Effector memory CD8-positive, alpha-beta T cell (primary cell): ENCODE measurements at places on chromosomes 16 and 17.

DNA sequence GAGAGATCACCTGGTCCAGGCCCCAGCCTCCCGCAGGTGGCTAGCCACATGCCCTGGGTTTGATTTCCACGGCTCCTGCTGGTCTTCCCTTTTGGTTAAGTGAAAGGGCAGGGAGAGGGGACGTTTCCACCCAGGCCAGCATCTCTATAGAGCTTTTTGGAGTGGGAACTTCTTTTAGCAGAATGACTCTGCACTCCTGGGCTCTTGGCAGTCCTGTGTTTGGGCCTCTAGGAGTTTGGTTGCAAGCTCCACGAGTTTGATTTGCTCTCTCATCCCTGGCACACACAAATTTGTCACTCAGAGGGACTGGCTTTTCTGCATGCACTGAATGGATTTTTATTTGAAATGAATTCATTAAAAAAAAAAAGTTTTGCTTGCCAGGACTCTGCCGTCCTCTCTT is 32.8 kb downstream of the MSI2 start:
- DNase-seq = no peak

DNA sequence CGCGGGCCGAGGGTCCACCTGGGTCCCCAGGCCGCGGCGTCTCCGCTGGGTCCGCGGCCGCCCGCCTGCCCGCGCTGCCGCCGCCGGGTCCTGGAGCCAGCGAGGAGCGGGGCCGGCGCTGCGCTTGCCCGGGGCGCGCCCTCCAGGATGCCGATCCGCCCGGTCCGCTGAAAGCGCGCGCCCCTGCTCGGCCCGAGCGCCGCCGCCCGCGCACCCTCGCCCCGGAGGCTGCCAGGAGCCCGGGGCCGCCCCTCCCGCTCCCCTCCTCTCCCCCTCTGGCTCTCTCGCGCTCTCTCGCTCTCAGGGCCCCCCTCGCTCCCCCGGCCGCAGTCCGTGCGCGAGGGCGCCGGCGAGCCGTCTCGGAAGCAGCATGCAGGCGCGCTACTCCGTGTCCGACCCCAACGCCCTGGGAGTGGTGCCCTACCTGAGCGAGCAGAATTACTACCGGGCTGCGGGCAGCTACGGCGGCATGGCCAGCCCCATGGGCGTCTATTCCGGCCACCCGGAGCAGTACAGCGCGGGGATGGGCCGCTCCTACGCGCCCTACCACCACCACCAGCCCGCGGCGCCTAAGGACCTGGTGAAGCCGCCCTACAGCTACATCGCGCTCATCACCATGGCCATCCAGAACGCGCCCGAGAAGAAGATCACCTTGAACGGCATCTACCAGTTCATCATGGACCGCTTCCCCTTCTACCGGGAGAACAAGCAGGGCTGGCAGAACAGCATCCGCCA is 504 bp downstream of the FOXC2 start:
- no peak for DNase-seq

- DNase-seq = no peak
Observed at GRCh38 chr16:64791756-64792155, 330.1 kb downstream of the CDH11 start.

- DNase-seq = peak; percentile 37
Observed at GRCh38 chr17:36703860-36704266, 102.5 kb downstream of the MRM1 start.

DNA sequence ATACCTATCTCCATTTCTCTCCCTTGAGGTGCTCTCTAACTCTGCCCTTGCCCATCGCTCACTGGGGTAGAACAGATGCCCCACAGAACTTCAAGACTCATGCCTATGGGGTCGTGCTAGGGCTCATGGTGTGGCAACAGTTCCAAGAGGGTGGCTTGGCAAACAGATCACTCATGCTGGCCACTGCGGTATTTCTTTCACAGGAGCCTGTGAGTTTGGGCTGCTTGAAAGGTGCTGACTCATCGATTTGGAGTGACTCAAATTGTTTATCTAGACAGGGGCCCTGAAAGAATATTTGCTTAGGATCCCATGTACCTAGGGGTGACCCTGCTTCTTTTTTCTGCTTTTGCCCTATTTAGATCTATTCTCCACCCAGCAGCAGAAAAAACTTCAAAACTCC is 69.9 kb downstream of the IRX5 start:
- no peak for DNase-seq

DNA sequence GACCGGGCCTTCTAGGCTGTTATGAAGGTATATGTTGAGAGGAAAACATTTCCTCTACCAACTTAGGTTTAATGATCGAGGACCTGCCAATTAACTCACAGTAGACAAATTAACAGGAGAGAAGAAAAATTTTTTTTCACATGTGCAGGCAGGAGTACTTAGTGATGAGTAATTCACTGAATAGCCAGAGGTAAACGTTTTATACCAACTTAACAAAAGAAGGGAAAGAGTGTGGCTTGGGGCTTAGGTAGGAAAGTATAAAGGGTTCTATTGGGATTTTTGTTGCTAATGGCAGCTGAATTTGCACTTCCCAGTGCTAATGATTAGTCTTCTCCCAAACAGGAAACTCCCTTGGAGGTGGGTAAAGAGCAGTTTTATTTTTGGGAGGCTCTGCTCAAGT is 121.6 kb upstream of the HS3ST4 start:
- DNase-seq = no peak

DNA sequence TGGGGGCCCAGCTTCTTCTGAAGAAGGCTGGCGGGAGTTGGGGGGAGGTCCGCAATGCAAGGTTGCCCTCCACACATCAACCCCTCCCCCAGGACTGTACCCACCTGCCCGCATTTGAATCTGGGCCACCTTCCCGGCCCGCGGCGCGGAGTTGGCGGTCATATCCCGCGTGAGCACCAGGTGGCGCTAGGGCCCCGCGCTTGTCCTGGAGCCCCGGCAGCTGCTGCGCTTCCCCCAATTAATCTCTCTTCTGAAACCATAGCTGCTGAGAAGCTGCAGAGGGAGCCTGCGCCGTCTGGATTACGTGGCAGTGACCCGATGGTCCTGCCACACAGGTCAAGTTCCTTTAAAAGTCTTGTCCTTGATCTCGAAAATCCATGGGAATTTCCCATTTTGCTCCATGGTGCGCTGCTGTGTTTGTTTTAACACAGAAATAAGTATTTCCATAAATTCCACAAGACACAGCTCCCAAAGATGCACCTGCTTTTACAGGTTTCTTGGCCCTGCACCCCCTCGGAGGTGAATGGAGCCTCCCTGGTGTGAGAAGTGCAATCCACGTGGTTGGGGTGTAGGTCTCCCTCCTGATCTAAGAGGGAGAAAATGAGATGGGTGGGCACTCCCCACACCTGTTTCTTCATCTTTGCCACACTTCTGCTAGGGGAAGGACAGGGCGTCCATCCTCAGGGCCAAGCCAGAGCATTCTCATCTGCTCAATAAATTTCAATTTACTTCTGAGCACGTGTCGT is 22.1 kb downstream of the COX4I1 start:
- peak; percentile 76 for DNase-seq

GRCh38 chr16:50265260-50265659 is 1.1 kb upstream of the ADCY7 start:
- no peak for DNase-seq

- DNase-seq = no peak
Observed at GRCh38 chr17:49913226-49914095, 55.5 kb upstream of the DLX4 start.

DNA sequence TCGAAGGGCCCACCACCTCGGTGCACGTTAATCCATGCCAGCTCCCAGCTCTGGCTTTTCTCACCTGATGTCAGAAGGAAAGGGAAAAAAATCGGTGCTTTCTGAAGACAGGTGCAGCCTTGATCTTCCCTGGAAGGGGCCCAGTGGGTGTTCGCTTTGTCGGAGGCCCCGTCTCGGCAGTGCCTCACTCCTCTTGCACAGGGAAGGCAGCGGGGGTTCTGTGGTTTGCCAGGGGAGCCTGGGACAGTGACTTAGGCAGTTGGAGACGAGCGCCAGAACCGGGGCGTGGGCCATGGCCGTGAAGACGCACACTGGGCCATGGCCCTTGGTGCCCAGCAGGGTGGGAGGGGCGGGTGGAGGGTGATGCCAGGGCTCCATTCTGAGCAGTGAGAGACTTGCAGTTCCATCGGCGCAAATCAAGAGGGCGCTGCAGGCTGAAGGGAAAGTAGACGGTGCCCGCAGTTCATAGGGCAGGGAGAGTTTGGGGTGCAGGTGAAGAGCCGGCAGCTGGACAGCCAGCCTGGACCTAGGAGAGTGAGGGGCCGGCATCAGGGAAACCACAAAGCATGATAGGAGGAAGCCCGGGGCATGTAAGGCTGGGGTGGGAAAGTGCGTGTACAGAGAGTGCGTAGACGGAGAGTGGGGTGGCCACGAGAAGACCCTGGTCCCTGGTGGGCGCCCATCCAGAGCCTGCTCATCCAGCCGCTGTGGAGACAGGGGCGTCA is 101.3 kb upstream of the CHMP6 start:
- no peak for DNase-seq

- no peak for DNase-seq
Observed at GRCh38 chr17:42009170-42009569, 8.1 kb downstream of the DNAJC7 start.
